ENCODE measurements at places on chromosomes 11 and 22. TPM values are rescaled to one million over a fixed set of nuclear protein-coding genes. Genes with fewer than 3 reads are reported as not detected.

The TOB2 gene
- 44.5 TPM for total RNA-seq

DNA sequence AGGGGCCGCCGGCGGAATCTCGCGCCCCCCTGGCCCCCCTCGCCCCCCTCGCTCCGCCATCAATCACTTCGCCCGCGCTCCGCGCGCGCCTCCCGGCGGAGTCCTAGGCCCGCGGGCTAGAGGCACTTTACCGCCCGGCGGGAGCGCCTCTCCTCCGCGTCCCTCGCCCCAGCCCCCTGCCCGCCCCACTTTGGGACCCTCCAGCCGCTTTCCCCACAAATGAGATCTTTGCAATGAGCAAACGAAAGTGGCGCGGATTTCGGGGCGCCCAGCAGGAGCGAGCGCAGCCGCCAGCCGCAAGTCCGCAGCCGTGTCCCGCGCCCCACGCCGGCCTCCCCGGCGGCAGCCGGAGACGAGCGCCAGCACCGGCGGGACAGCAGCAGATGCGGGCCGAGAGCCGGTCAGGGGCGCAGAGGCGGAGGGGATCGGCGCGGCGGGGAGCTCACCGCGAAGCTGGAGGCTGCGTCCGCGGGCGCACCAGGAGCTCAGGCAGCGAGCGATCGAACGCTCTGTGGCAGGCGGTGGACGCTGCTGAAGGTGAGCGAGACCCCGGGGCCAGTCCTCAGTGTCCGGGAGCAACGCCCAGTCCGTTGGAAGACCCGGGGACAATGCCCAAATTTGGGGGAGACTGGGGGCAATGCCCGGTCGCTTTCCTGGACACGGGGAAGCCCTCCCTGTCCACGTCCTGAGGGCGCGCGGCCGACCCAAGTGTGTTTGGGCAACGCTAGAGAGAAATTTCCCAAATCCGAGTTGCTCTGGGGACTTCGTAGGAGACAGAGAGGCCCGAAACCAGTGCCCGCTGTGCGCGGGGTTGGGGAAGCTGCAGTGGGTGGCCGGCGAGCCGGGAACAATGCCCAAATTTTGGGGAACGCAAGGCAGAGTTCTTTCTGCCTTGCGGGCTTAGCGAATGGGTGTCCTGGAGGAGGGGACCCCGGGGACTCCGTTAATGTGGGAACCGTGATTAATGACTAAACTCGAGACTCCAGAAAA, 1.5 kb upstream of the IGF2 start:
- no peak for DNase-seq

- no peak for DNase-seq
Observed at GRCh38 chr22:46336119-46337078, 885 bp downstream of the TRMU start.

GRCh38 chr11:128234143-128234542, 353.2 kb downstream of the ETS1 start:
- DNase-seq, result no peak

GRCh38 chr11:65777241-65777640, 3.5 kb downstream of the AP5B1 start:
- peak; percentile 62 for DNase-seq

The POU2AF3 gene
- not detected for total RNA-seq

DNA sequence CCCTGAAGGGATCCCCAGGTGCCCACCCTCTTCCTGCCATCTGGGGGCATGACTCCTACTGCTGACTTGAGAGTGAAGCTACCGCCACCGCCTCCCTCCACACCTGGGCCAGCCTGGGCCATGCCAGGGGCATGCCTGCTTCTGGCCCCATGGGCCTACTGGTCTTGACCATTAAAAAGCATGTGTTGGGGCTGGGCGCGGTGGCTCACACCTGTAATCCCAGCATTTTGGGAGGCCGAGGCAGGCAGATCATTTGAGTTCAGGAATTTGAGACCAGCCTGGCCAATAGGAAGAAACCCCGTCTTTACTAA, 37.7 kb upstream of the CCDC188 start:
- DNase-seq, result no peak

DNA sequence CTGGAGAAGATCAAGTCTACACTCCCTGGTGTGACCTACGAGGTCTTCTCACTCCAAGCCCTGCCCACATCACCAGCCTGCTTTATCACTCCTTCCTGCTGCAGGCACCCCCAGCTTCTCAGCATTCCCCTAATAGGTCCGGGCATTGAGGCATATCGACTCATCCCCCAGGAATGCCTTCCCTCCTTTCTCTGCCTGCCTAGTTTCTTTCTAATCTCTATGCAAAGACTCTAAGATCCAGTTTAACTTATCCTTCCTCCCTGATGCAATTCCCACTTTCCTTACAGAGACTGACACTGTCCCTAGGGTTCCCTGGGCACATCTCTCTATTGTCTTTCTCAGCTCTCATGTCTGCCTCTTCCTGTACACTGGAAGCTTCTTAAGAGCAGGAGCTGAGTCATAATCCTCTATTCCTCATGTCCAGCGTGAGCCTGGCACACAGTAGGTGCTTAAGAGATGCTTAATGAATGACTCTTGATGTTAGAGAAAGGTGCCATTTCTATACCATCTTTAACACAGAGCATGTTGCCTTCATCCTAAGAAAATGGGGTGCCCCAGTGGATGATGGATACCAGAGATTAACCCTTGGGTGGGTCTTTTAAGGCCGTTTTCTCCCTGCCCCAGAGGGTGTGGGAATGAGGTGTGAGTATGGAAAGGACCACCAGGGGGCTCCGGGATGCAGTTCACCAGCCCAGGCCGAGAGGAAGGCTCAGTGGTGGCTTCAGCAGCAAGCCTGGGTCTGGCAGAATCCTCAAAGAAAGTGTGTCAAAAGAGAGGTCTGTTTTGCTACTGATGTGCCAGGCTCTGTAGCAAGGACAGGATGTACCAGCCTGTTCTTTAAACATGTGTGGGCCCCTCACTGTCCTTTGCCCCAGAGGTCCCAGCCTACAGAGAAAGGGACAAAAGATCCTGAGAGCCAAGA, 34.7 kb downstream of the PARVA start:
- DNase-seq, result peak; percentile 92

DNA sequence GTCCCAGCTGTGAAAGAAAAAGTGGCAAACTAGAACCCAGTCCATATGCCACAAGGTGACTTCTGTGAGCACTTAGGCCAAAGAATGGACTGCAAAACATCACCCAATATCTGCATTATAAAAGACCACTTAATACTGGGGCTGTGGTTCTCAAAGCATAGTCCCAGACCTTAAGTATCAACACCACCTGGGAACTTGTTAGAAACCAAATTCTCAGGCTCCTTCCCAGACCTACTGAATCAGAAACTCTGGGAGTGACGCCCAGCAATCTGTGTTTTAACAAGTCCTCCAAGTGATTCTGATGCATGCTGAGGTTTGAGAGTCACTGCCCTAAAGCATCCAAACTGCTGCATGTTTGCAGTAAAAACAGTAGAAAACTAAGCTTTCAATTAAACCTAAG, 81.3 kb downstream of the SERGEF start:
- no peak for DNase-seq

DNA sequence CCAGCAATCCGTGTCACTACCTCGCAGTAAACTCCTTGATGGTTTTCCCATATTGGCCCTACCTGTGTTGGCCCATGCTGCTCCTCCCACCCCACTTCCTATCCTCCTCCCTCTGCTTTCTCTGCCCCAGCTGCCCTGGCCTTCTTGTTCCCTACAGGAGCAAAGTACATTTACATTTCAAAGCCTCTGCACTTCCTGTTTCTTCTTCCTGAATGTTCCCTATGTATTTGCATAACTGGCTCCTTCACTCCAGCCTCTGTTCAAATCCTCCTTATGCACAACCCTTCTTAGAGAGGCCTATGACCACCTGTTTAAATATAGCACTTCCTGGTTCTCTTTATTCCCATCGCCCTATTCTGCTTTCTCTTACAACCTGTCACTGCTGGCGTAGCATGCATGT, 62.2 kb downstream of the PARVA start:
- DNase-seq, result no peak

DNA sequence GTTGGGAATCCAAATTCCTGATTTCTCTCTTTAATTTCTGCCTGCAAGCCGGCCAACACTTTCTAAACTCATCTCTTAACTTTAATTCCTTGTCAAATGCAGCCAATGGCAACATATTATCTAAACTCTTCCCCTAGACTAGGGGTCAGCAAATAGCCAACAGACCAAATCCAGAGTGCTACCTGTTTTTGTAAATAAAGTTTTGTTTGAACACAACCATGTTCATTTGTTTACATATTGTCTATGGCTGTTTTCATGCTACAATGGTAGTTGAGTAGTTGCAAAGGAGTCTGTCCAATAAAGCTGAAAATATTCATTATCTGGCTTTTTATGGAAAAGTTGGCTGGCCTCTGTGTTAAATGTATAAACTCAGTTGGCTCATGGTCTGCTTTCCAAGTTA, 37.2 kb upstream of the RASSF10 start:
- no peak for DNase-seq

DNA sequence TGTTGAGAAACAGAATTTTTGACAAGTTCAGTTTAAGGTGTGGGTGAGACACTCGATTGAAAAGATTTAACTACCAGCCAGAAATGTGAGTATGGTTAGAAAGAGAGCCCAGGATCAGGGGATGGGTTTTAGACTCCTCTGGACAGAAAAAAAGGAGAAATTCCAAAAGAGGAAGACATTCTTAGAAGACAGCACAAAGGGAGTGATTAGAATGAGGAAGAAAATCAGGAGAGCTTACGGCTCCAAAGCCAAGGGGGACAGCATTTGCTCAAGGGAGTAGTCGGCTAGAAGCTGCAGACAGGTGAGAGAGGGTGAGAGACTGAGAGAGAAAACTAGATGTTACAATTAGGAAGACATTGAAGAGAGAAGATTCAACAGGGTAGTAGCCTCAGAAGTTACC, 166.1 kb downstream of the ADAMTS15 start:
- DNase-seq, result no peak

The CD248 gene
- 68.7 TPM for total RNA-seq

DNA sequence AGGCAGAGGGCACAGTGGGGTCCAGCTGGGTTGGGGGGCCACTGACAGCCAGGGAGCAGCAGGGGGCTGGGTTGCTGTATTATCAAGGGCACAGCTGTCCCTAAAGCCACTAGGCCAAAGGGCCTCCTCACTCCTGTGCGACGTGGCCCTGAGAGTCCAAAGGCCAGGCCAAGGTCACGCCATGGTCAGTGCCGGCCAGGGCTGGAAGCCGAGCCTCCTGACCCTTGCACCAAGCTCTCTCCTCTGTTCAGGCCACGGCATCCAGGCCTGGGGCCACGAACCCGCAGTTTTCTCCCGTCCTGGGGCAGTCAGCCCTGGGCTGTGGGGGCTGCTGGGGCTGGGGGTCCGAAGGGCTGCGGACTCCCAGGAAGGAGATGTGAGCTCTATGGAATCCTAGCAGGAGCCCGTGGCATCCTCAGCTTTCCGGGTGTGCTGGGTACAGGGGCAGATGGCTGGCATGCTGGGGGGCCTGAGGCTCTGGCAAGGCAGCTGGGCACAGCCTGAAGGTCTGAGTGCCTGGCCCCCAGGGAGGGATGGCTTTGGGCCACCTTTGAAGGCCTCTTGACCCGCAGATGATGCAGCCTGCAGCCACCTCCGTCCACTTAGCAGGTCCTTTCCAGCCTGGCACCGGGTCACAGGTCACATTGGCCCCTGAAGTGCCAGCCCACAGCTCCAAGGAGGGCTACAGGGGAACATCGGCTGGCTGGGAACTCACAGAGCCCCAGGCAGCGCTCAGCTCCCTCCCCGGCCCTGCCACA, 17.3 kb upstream of the PPARA start:
- DNase-seq, result no peak

DNA sequence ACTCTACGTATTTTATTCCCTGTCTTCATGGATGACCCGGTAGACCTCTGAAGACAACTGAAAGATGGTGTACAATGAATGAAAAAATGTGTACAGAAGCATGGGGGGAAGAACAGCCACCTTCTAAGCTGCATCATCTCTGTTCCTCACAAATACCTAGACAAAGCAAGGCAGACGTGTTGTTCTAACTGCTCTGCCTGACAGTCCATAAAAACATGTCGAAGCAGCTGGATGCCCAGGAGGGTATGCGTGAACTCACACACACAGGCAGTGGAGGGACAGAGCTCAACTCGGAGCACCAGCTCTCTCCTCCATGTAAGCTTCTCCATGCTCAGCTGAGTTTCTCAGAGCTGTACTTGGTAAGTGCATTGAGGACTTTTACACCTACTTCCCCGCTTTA, 327.4 kb downstream of the CTTN start:
- no peak for DNase-seq

DNA sequence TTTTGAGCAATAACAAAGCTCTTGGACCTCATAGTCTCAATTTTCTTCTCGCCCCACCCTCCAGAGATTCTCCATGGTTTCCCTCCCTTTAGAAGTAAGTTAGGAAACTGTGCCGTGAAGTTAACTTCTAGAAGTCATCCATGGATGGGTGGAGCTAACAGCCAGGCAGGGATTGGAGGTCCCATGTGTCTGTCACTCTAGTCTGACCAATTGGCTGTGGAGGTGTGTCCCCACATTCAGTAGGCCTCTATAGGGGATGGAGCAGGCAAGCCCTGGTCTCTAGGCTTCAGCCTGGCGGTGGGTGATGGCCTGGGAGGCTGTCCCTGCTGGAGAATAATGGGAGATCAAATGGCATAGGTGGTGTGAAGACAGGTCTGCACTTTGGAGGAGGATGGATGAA, 50.7 kb downstream of the TP53I11 start:
- DNase-seq, result no peak

DNA sequence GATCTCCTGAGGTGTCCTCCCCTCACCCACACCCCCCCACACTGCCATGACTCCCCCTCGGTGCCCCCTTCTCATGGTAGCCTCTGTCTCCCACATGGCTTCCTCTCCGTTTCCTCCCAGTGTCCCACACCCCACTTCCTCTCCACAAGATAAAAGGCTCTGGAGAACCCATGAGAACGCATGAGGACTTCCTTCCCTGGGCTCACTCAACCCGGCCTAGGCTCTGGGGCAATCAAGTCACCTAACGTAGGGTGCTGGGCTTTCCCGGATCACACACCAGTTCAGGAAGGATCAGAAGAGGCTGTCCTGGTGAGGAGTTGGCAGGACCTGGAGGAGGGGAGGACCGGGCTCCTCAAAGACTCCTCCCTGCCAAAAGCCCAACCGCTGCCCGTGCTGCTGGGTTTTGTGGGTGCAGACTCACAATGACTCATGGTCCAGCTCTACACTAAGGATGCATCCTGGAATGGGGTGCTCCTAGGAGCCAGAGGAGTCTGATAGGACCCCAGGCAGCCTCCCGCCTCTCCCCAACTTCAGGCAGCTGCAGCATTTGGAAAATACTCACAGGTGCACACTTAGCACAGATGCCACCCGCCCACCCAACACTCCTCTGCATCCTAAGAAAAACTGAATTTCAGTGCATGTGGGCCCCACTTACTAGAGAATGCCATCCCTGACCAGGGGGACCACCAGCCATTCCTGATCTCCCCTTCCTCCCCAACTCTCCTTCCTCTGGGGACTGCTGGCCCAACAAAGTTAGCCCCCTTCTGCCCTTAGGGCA, 21.0 kb downstream of the SLC22A12 start:
- DNase-seq, result no peak

DNA sequence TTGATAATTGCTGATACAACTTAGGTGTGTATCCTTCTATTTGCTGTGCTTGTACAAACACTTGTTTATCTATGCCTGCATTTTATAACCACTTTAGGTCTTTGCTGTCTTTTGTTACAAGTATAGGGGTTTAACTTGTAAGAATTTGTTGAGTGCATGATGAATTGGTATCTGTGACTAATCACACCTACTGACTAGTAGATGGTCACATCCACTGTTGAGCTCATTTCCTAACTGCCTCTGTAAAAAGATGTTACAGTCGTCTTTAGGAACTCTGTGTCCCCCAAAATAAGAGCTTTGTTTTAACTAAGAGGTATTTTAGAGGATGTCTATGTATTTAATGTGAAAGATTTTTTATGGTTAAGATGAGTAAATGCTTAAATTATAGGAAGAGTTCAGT, 60.5 kb downstream of the HIPK3 start:
- DNase-seq, result no peak

GRCh38 chr11:116686866-116687265, 85.9 kb downstream of the BUD13 start:
- peak; percentile 76 for DNase-seq

GRCh38 chr11:114040706-114041211, 18.8 kb upstream of the ZBTB16 start:
- no peak for DNase-seq

Measured in osteocyte (in vitro differentiated cells).